B cell (primary cell): ENCODE measurements at places on chromosomes 2 and 18. TPM values are rescaled to one million over a fixed set of nuclear protein-coding genes. Genes with fewer than 3 reads are reported as not detected.

C2orf81 gene
- 8.6 and 9.1 TPM in 2 replicates for total RNA-seq

RFX8 gene
- total RNA-seq: not detected in 2 replicates

PHOSPHO2 gene
- total RNA-seq: 8.4 and 9.4 TPM in 2 replicates

HOXD8 gene
- not detected in 2 replicates for total RNA-seq

SETBP1 gene
- 129 and 141 TPM in 2 replicates for total RNA-seq

PAX3 gene
- total RNA-seq: not detected in 2 replicates

ZNF892 gene
- total RNA-seq: 5.5 and 8.3 TPM in 2 replicates

ANKRD36B gene
- 81.3 and 90.2 TPM in 2 replicates for total RNA-seq

DNA sequence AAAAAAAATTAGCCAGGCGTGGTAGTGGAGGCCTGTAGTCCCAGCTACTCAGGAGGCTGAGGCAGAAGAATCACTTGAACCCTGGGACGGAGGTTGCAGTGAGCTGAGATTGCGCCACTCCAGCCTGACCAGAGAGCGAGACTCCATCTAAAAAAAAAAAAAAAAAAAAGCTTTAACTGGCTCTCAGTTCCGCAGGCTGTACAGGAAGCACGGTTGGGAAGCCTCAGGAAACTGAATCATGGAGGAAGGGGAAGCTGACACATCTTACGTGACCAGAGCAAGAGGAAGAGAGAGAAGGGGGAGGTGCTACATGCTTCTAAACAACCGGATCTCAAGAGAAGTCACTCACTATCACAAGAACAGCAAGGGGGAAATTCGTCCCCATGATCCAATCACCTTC, 505.6 kb upstream of the SLC8A1 start:
- no peak for DNase-seq

DNA sequence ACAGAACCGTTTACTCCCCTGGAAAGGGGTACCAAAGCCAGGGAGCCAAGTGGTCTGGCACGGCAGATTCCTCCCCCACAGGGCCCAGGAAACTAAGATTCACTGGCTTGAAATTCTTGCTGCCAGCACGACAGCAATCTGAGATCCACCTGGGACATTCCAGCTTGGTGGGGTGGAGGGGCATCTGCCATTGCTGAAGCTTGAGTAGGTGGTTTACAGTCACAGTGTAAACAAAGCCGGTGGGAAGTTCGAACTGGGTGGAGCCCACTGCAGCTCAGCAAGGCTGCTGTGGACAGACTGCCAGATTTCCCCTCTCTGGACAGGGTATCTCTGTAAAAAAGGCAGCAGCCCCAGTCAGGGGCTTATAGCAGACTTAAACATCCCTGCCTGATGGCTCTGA, 901.7 kb upstream of the LRRTM1 start:
- no peak for DNase-seq

GRCh38 chr2:148658807-148659722, 14.5 kb downstream of the EPC2 start:
- DNase-seq: peak; percentile 49

DNA sequence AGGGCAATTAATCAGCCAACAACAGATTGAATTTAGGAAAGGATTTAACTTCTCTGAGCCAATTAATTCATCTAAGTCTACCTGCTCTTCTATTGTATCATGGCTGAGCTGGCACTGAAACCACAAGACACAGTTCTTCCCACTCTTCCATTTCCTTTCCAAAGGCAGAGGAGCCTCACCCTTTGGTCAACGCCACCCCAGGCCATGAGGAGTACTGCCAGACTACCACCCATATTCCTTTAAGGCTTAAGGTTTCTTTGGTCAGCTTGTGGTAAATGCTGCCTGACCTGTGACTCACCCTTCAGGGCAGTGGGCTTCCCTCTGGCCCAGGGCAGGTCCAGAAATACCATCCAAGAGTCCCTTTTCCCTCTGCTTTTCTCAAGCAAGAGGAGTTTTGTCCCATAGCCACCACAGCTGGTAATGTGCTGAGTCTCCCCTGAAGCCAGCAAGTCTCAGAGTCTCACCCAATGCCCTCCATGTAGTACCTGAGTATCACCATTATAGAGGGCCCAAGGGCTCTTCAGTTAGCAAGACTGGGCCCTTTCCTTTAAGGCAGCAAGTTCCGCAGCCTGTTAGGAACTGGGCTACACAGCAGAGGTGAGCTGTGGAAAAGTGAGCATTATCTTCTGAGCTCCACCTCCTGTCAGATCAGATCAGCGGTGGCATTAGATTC, 900.5 kb upstream of the CRIM1 start:
- no peak for DNase-seq

DNA sequence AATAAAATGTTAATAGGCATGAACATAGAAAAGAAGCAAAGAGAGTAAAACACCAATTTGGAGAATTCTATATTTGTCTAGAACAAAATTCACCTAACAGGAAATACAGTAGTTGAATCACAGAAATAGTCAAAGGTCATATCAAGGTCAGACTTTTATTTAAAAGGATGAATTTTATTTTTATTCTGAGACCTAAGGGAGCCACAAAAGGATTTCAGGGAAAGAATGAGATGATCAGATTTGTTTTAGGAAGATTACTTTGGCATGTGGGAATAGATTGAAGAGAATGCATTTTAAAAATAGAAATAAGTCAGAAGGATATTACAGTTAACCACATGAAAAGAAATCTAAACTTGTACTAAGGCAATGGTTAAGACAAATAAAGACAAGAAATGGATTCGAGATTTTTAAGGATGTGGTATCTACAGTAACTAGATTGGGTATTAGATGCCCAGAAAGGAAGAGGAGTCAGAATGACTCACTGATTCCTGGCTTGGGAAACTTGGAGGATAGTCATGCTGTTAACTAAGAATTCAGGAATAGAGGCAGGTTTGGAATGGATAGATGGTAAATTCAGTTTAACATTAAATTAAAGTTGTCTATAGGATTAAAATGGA, 56.0 kb downstream of the METTL4 start:
- no peak for DNase-seq

GRCh38 chr2:168059758-168060157, 187.6 kb downstream of the STK39 start:
- no peak for DNase-seq

GRCh38 chr2:42987112-42987922, 194.9 kb upstream of the HAAO start:
- no peak for DNase-seq
